Sigmoid colon (tissue), 7 donors: ENCODE measurements at places on chromosomes 3 and 15.
A peak's percentile ranks its signal among the peaks of the same experiment; 100 is the strongest.

DNA sequence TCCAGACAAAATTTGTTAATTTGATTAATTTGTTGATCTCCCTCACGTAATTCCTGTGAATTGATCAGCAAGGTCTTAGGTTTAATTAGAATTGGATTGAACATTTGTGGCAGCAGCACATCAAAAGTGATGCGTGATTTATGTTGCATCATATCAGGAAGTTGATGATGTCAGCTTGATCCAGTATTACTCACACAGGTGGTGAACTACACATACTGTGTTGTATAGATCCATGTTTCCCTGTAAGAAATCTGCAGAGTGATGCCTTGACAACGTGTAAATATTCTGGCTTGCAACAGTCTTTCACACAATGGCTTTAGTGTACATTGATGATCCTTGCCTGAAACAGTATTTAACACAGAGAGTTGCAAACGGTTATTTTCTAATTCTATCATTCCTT lies 200.4 kb downstream of the ADAMTSL3 start:
- no peak for DNase-seq

GRCh38 chr3:108528459-108529252 lies 18.3 kb upstream of the MYH15 start:
- DNase-seq, result no peak

DNA sequence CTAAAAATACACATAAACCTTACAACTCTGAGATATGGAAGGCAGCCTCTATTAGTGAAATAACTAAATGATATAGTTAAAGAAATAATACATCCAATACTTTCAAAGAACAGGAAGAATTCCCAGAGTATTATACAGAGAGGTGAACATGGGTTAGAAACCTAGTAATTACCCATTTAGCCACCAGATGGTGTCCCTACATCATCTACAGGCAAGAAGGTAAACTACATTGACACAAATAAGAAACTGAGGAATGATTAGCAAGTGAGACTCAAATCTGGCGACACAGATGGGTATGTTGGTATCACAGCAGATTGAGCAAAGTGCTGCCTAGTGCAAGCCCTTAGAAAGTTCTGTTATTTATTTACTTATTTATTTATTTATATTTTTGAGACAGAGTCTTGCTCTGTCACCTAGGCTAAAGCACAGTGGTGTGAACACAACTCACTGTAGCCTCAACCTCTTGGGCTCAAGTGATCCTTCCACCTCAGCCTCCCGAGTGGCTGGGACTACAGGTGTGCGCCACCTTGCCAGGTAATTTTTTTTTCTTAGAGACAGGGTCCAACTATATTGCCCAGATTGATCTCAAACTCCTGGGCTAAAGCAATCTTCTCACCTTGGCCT lies 28.2 kb downstream of the NEK4 start:
- DNase-seq, result no peak

DNA sequence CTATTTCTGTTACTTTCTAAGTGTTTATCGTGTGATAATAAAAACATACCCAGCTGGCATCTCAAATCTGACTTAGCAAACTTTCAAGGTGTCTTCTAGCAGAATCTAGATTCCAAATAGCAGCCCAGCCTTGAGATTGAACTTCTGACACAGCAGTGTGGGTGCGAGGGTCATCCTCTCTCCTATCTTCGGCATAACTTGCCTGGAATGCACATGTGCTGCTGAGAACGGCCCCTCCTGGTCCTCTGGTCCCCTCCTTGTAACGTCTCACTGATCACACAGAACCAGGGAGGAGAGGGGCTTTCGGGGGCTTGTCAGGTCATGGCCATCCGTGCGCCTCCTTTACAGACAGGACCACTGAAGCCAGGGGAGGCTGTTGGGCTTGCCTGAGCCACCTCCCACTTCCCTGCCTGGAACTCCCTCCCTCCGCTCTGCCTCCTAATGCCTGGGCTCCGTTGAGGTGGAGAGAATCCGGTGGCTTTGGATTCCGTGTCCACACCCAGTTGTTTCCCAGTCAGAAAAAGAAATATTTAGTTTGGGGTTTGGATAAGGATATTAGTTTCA lies 344.4 kb upstream of the C2CD4B start:
- DNase-seq, result no peak

GRCh38 chr3:66472313-66473134 lies 28.3 kb downstream of the LRIG1 start:
- DNase-seq, result no peak

- DNase-seq, result no peak
Measured at GRCh38 chr3:101270149-101270548, 50.2 kb downstream of the IMPG2 start.

GRCh38 chr3:165283328-165283727 lies 87.1 kb upstream of the SLITRK3 start:
- no peak for DNase-seq

GRCh38 chr3:8996681-8997121 lies 33.4 kb upstream of the RAD18 start:
- DNase-seq, result peak; percentile 85

DNA sequence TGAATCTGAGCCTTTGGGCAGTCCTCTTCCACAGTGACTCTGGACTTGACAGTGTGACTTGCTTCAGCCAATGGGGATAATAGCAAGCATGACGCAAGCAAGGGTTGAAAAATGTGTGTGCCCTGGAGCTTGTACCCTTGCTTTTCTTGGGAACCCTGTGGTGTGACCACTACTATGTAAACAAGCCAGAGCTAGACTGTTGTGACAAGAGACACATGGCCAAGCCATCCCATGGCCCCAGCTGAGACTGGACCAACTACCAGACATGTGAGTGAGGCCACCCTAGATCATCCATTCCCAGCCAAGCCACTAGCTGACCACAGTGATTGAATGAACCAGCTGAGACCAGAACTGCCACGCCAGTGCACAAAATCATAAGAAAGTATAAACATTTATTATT lies 11.8 kb downstream of the MYO1E start:
- no peak for DNase-seq

DNA sequence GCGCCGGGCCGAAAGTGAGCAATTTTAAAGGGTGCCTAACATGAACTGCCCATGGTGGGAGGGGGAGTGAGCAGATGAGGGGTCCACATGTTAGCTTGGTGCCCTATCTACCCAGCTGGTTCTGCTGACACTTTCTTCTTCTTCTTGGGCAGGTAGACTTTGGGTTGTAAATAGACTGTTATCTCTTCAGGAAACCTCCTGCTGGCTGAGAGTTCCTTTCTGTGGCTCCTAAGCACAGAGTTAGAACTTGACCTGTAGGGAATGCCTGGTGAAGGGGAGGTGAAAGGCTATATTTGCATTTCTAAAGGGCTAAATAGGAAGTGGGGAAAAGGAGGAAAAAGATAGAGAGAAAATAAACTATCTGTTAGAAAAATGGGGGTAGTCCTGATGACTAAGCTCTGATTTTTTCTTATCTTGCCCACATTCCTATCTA lies 521.4 kb upstream of the TGFBR2 start:
- no peak for DNase-seq

DNA sequence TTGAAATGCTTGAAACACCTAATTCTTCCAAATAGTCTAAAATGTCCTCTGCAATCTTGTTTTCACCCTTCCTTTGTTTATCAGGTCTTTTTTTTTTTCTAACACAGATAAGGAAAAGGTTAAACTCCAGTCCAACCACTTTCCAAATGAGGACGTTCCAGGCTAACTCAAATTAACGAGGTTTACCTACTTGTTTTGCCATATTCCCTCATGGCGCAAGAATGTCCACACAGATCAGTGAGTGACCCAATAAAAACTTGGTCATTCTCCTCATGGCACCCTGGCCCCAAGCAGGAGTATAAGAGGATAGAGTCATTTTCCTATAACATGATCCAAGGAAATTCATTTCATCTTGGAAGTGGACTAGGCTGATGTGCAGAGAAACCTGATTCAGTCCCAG lies 6.6 kb upstream of the LIPC start:
- DNase-seq, result no peak

DNA sequence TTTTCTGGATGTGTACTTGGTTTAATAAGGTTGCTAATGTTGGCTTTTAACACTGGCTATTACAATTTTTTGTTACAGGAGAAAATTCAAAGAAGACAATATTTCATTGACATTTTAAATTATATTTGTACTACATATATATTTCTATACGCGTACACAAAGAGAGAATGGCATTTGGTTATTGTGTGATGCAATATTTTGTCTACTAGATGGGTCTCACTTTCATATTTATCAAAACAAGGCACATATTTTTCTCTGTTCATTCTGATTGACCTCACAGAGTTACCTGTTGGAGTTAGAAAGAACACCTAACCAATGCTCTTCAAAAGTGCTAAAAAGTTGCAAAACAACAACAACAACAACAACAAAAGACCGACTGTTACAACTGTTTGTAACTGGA lies 50.2 kb upstream of the VGLL3 start:
- DNase-seq, result no peak

DNA sequence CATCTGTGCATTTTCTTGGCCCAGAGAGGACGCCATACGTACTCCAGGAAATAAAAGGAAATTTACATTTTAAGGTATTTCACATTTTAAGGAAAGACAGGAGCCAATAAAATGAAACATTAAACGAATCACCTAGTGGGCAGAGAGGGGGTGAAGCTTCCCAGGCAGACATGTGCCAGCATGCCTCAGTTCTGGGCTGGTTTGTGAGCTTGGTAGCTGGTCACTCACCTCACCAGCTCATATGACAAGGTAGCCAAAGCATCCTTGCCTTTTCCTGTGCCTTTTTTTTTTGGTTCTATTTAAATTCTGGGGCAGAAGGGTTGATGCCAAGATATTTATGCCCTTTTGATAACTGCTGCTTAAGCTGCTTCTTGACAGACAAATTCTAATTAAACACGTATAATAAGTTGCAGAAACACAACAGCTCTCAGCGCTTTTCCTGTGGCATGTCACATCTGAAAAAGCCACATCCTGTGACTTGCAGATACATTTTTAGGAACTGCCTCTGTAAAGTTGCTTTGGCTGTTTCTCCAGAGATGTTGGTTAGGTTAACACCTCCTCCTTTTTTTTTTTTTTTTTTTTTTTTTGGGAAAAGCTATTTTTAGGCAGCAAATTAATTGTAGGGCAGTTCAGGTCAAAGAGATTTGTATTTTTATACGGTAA lies 218.6 kb downstream of the PDCD6IP start:
- DNase-seq, result no peak

DNA sequence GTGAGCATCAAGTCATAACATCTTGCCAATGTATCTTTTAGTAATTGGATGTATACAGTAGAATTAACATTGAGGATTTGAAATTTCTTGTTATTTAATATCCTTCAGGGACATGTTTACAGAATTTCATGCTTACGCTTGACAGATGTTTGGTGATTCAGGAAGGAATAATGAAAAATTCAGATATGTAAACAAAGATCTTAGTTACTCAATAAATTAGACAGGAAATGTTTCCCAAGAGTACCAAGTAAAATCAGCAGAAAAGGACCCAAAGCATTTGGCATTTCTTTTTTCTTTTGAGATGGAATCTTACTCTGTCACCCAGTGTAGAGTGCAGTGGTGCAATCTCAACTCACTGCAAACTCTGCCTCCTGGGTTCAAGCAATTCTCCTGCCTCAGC lies 4.7 kb upstream of the COL6A5 start:
- no peak for DNase-seq

- no peak for DNase-seq
Measured at GRCh38 chr3:117722856-117723255, 1013.3 kb downstream of the TUSC7 start.

DNA sequence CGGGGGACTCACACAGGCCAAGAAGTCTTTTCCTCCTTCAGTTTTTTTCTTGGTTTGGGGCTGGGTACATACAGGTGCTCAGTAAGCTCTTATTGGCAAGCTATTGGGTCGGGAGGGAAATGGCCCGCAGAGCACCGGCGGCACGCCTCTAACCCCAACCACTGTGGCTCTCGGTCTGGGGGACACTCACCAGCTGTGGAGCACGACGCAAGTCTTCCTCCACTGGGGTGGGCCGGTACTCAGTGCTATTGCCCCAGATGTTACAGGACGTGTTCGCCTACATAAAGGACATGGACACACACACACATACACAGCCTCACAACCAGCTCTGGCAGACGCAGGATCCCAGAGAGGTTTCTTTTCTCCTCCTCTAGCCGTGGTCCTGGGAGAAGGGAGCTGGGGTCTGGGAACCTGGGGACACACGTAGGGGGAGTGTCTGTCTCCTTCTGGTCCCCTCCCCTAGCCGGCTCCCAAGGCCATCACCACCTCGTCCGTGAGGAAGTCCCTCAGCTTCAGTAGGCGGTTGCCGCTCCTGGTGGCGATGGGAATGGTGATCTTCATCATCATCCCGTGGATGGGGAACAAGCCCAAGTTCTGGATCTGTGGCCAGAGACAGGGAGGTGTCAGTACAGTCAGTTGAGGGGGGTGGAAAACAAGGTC lies 33.4 kb downstream of the FEM1B start:
- no peak for DNase-seq

DNA sequence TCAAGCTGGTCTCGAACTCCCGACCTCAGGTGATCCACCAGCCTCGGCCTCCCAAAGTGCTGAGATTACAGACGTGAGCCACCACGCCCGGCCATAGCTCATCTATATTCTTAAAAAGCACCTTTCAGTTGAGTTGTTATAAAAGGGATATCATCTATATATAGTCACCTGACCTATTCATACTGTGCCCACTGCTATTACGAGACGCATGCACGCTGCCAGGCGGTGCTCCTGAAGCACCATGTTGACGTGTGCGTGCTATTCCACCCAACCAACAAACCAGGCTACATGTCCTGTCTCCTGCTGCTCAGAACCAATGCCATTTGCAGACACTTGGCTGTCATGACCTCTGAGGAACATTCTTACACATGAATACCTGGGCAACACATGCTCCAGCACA lies 17.6 kb downstream of the CYFIP1 start:
- DNase-seq, result peak; percentile 28

- DNase-seq, result no peak
Measured at GRCh38 chr3:146065573-146066006, 95.4 kb downstream of the PLOD2 start.

- DNase-seq, result no peak
Measured at GRCh38 chr3:60555686-60556354, 695.4 kb downstream of the FHIT start.

- DNase-seq, result no peak
Measured at GRCh38 chr3:14481646-14482036, 58.5 kb downstream of the GRIP2 start.

DNA sequence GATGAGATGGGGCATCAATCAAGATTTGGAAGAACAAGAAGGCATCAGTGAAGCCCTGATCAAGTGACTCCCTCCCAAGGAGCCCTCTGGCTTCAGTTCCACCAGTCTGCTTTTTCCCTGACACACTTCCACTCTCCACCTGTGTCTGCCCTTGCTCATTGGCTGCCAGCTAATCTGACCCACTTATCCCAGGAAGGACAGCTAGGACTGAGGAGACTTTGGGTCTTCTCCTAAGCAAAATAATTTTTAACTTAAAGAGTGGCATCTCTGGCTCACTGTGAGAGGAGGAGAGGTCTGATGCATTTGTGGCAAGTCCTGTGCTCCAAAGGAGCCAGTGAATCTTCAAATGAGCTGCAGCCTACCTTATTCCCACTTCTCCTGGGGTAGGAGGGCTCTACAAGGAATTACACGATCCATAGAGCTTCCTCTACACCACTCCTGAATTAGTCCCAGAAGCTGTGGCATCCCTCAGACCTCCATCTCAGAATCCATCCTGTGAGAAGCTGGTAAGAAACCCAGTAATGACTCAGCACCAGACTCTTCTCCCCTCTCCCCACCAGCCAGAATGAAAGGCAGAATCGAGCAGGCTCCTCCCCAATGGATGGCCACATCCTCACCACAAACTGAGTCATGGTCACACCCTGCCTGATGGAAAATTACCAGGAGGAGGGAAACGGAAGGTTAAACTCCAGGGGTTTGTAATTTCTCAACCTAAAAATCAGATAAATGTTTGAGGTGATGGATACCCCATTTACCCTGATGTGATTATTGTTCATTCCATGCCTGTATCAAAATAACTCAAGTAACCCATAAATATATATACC lies 6.3 kb upstream of the PKM start:
- peak; percentile 86 for DNase-seq

- DNase-seq, result no peak
Measured at GRCh38 chr15:56126409-56126808, 117.3 kb downstream of the RFX7 start.
